ENCODE measurements at places on chromosomes 16 and 17. TPM values are rescaled to one million over a fixed set of nuclear protein-coding genes. Genes with fewer than 3 reads are reported as not detected.
A peak's percentile ranks its signal among the peaks of the same experiment; 100 is the strongest.

- DNase-seq, result peak; percentile 85
These were observed 10.5 kb downstream of the FTO start for GRCh38 chr16:53714205-53715022.

- no peak for DNase-seq
These were observed 25.0 kb upstream of the CPNE2 start for GRCh38 chr16:57067347-57067746.

DNA sequence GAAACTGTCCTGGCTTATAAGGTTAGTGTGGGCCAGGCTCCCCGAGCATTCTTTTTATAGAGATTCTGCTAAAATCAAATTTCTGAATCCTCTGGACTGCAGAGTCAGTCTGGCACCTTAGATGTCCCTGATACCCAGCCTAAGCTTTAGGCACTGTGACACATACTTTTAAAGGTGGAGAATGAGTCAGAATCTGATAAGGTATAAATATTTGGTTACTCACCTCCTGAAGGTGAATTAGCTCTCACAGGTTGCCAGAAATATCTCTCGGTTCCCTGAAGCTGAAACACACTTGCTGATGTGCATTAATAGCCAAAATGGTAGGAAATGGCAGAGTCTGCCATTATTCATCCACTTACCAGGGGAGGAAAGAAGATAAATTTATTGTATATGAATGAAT lies 446.9 kb downstream of the UTP18 start:
- no peak for DNase-seq

DNA sequence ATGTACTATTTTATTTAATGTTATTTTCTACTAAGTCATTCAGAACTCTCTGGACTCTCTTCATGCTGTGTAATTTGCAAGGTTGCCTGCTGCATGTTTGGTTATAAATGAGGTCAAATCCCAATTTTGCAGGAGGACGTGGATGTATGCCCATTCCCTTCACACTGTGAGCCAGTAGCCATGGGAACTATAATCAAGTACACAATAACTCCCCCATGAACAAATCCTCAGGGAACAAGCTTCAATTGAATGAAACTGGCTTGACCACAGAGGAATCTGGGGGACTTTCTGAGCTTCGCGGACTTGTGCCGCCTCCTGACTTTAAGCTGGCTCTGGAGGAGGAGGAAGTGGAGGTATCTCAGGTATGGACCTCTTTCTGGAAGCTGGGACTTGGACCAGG lies 14.6 kb upstream of the KCTD13 start:
- DNase-seq, result no peak

- no peak for DNase-seq
These were observed 1060.2 kb upstream of the EEF2KMT start for GRCh38 chr16:6157806-6158205.

Gene KRT33A
- not detected for polyA plus RNA-seq

Gene KRT31
- not detected for polyA plus RNA-seq
